ENCODE measurements at places on chromosomes 2 and 18. TPM values are rescaled to one million over a fixed set of nuclear protein-coding genes. Genes with fewer than 3 reads are reported as not detected.

The GAL3ST2 gene
- total RNA-seq = 0.47 TPM

The SNORC gene
- 7.3 TPM for total RNA-seq

GRCh38 chr2:105864262-105864661, 119.5 kb downstream of the NCK2 start:
- no peak for DNase-seq

DNA sequence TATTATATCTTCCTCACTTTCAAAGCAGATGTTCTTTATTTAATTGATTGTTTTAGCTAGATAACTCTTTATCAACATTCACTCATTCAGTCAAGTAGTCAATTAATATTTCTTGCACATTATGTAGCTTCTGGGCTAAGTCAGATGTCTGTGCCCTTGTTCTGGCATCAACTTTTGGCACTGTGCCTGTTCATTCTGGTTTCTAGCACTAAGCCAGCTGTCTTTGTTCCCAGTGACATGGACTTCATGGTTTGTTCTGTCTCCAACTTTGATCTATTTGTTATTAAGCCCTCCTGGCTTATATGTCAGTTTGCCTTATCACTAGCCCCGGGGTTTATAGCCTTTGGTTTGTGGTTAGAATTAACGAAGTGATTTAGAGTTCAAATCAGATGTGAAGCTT, 247.9 kb upstream of the SYT4 start:
- no peak for DNase-seq

DNA sequence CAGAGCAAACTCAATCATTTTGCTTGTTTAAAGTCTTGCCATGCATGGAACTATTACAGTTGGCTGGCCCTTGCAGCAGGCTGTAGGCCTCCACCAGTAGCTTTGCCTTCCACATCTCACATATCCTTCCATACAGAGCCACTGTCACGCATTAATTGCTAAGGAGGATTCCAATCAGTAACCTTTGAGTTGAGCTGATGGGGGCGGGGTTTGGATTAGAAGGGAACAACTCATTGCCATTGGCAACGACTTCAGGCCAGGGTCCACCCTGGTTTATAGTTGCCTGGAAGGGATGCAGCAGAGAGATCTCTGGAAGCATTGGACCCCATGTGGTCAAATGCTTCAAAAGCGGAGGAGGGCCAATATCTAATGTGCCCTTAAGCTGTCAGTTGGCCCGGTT, 63.3 kb upstream of the TTC39C start:
- peak; percentile 29 for DNase-seq
